ENCODE measurements at places on chromosomes 1 and 21.

GRCh38 chr1:86865973-86866637, 47.8 kb downstream of the SELENOF start:
- DNase-seq, result no peak

GRCh38 chr1:228048659-228049298, 33.7 kb upstream of the ARF1 start:
- DNase-seq, result no peak

- DNase-seq, result no peak
Measured at GRCh38 chr1:231442735-231443134, 20.6 kb upstream of the EGLN1 start.

GRCh38 chr1:4939266-4939665, 284.9 kb downstream of the AJAP1 start:
- no peak for DNase-seq

DNA sequence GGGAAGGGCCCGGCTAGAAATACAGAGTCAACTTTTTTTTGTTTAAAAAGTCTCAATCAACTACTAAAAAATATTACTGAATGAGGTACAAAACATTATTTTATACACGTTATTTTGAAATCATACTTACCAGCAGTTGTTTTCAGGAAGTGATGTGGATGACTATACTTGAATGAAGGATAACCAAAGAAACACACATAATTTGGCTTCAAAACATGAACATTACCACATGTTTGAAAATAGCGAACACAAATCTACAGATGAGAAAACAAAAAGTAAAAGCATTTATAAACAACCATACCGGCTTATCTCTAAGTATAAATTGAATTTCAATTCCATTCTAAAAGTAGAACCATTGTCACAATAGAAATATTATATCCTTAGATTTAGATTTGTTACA, 9.0 kb downstream of the DBT start:
- DNase-seq, result no peak

DNA sequence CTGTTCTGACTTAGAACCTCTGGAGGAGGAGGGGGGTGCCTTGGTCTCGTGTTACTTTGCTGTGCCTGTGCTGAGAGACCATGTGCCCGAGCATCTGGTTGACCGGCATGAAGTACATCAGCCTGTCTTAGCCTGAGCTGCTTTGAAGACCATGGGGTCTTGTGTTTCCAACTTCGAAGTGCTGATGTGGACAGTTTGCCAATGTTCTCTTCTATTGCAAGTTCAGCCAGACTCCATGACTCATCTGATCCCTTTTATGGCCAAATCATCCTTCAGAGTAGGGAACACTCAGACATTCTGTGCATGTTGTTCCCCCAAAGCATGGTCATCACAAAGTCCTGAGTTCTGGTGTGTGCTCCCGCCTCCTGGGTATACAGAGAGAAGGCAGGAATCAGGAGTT, 6.0 kb upstream of the PLA2G2C start:
- DNase-seq, result no peak

DNA sequence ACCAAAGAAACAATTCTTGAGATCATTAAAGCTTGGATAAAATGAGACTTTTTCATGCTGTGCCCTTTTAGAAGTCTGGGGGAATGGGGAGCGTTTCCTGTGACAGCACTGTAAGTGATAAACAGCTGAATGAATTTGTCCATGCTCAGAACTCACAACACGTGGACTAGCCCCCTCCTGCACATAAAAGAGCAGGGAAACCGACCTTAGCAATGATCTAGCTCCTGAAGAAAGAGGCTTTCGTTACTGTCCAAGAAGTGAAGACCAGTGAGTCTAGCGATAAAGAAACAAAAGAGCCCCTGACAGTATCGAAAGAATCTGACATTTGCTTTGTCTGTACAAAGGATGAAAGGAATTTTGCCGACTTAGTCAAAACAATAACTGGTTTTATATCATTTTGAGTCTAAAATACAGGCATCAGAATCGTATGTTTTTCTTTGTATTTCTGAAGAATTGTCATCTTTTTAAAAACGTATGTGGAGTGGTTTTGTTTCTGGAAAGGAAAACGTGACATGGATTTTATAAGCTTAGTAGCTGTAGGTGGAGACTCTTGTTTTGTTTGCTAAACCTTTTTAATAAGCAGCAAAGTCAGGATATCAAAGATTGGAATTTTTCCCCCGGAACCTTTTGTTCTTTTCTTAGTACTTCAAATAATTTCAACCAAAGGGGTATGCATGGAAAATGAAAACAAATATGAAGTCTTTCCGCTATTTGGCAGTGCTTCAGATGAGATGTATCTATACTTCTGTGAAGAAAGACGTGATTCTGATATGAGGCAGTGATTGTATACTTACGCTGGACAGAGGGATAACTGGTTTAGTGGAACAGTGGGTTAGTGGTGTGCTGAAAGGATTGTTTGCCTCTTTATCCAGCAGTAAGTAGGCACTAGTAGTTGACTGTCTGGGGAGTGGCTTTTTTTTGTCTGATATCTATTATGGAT, 61.0 kb downstream of the MAST2 start:
- DNase-seq, result no peak

GRCh38 chr1:3944578-3945125, 44.6 kb upstream of the C1orf174 start:
- DNase-seq, result no peak

GRCh38 chr1:27621051-27621920, 13.7 kb downstream of the FGR start:
- DNase-seq, result no peak

DNA sequence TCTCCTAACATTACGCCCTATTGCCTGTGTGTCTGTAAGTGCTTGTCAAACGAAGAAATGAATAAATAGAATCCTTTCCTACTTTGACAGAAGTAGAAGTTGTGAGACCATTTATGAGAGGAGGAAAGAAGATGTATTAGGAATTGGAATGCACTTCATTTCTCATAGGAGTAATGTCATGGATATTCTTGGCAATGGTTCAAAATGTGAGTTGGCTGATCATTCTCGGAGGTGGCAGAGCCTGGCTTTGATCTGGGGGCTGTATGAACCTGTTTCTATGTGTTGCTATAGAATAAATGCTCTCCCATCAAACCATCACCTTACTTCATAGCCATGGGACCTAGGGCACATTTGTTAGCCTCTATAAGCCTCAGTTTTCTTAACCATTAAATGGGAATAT, 10.1 kb upstream of the SERBP1 start:
- no peak for DNase-seq

GRCh38 chr1:24872061-24872850, 57.8 kb downstream of the RUNX3 start:
- no peak for DNase-seq

DNA sequence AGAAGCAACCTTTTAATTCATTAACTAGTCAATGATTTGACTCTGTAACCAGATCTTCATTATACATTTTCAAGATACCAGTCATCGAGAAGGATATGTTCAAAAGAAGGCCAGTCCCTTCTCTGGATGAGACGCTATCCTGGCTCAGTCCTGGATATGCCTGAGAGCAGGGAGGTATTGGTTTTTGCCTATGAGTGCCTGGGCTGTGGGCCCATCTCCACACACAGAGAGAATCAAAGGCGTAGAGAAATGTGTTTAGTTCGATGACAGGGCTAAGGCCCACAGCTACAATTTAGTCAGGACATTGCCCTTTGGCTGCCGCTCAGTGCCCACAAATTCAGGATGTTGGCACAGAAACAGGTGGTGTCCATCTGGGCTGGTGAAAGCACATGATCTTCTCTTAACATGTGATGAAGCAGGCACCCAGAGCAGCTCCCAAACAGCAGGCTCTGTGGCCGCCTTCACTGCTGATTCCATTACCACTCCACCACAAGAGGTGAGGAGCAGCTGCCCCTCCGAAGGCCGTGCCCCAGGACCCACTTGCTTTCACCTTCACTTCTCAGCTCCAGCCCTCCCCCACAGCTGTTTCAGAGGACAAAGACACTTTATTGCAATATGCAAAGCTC, 24.7 kb downstream of the ACKR1 start:
- no peak for DNase-seq
